A172 (cell line): ENCODE measurements at places on chromosomes 11 and 22.
A peak's percentile ranks its signal among the peaks of the same experiment; 100 is the strongest.

GRCh38 chr11:14582793-14583192 lies 60.8 kb upstream of the PDE3B start:
- DNase-seq, result no peak

DNA sequence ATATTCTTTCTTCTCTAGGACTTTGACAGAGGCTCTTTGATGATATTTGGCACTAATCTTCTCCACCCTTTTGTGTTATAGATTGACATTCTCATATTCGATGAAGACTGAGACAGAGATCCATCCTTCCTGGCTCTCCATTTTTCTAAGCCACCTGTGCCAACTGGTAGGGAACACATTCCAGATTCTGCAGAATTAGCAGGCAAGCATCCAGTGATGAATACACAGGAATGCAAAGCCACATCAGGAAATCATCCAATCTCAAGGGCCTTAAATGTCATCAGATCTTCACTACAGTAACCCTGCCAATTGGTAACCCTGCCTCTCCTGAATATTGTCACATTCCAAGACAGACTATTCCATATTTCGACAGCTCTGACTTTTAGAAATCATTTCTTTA lies 718.4 kb upstream of the API5 start:
- no peak for DNase-seq

DNA sequence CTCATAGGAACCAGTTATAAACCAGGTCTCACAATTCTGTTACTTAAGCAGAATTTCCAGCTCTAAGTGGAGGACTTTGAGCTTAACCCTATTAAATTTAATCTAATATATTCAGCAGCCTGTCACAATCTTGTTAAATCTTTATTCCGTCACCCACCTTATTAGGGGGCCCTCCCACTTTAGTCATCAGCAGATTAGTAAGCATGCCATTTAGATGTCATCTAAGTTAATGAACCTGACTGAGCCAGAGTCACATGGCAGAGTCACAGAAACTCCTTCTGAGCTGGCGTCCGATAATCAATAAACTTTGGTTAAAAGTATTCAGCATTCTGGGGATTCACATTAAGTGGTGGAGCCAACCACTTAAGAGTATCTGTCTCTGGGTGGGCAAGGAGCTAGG lies 35.1 kb downstream of the TTC12 start:
- DNase-seq, result no peak

GRCh38 chr11:103994094-103994493 lies 42.3 kb upstream of the DDI1 start:
- DNase-seq, result no peak

DNA sequence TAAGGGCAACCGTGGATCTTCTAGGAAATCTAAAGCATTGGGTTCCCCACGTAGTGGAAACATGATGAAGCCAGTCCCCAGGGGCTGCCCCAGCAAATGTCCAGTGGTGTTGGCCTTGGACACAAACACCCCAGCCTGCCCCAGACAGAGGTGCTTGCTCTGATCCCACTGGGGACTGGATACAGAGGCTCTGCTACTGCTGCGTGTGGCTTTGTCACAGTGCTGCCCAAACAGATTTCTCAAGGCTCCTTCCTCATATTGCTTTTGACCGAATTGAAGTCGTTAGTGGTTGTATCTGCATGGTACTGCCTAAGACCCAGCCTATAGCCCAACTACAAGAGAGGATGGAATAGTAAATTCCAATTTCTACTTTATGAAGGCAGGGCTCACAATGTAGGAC lies 40.1 kb upstream of the CD44 start:
- DNase-seq, result no peak

- no peak for DNase-seq
Observed at GRCh38 chr11:17141156-17141555, 63.7 kb upstream of the RPS13 start.

DNA sequence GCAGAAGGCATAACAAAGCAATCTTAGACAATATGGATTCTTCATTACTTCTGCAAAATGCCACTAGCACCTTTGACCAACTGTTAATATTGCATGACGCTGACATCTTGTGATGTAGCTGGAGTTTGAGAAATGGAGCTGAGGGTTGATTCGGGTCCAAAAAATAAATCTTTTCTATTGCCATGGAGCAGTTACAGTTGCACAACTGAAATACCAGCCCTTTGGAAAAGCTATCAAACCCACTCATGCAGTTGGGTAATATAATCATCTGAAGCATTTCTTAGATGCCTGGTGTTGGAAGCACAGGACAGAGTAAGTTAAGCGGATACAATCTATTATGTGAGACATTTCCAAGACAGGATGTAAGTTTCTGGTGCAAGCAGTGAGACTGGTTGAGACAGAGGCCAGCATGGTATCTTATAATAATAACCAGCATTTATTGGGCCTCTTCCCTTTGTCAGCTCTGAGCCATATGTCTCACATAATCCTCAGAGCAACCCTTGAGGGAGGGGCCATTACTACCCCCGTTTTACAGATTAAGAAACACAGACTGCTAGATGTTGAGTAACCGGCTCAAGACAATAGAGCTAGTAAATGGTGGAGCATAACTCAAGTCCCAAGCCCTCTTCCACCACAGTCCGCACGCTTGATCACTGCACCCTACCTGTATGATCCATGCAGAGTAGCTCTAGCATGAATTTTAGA lies 74.9 kb upstream of the CAPRIN1 start:
- DNase-seq, result no peak

GRCh38 chr11:81725701-81726100 lies 1008.0 kb downstream of the FAM181B start:
- DNase-seq, result peak; percentile 80

GRCh38 chr11:118608360-118609227 lies 1.2 kb downstream of the PHLDB1 start:
- DNase-seq, result peak; percentile 49

DNA sequence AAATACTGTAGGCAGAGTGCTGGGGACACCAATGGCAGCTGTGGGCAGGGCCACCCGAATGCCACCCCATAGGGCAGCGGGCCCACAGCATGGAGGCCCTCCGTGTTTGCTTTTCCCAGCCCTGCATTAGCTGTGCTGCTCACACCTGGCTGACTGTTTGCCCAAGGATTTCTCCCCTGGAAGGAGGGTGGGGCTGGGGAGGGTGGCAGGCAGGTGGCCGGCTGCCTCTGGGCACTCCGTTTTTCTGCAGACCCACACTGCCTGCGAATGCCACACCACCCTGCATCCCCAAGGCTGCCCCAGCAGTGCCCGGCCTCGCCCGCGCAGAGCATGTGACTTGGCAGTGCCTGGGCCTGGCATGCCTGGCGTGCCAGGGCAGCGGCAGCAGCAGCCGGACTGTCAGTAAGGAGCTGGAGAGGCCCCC lies 19.6 kb downstream of the DAGLA start:
- no peak for DNase-seq

DNA sequence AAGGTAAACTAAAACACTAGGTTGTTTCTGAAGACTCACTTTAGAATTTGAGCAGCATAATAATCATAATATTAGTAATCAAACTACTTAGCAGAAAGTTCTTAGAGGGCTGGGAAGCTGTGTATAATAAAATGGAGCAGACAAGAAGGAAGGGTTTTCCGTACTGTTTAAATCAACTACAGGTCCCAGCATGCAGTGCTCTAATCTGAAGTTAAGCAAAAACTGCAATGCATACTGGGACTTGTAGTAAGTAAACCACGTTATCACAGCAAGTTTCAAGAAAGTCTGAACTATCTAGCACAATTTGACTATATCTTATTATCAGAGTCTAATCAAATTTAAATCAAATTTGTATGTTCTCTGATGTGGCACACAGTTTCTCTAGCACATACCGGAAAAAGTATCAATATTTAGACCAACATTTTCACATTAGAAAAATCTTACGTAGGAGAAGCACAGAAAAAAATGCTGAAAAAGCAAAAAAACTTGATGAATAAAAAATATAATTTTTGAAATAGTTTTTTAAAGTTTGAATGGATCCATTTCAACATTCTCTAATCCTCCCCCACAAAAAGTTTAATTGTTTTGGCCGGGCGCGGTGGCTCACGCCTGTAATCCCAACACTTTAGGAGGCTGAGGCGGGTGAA lies 8.2 kb downstream of the PHF21A start:
- DNase-seq, result peak; percentile 61

DNA sequence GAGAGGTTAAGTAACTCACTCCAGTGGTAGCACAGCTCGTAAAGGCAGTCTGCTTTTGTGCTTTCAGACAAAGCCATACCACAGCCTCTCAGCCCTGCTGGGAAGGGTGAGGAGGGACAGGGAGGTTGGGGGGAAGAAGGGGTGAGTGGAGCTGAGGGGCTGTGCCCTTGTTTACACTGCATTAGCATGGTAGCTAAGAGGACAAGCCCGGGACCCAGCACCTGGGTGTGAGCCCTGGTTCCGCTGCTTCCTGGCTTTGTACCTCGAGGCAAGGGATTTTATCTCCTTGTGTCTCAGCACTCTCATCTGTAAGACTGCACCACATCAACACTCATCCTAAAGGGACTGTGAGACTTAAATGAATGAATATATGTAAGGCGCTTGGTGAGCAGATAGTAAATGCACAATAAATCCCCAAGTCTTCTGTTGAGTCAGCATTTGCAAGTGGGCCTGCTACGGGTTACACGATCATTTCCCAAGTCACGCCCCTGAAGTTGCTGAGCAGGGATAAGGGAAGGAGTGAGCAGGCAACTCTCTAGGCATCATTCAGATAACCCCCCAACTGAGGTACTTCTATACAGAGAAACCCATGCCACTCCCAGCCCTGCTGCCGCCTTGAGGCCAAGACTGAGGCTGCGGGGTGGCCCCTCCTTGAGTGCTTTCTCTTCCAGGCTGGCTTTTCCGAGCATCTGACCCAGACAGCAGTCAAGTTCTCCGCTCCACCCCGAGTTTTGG lies 7.5 kb downstream of the RASD2 start:
- no peak for DNase-seq

GRCh38 chr22:43174941-43175531 lies 11.9 kb downstream of the TTLL12 start:
- DNase-seq, result no peak

GRCh38 chr11:112255067-112255720 lies 5.5 kb downstream of the PLET1 start:
- DNase-seq, result peak; percentile 16

GRCh38 chr11:2302896-2303626 lies 1.2 kb downstream of the TSPAN32 start:
- DNase-seq, result no peak

DNA sequence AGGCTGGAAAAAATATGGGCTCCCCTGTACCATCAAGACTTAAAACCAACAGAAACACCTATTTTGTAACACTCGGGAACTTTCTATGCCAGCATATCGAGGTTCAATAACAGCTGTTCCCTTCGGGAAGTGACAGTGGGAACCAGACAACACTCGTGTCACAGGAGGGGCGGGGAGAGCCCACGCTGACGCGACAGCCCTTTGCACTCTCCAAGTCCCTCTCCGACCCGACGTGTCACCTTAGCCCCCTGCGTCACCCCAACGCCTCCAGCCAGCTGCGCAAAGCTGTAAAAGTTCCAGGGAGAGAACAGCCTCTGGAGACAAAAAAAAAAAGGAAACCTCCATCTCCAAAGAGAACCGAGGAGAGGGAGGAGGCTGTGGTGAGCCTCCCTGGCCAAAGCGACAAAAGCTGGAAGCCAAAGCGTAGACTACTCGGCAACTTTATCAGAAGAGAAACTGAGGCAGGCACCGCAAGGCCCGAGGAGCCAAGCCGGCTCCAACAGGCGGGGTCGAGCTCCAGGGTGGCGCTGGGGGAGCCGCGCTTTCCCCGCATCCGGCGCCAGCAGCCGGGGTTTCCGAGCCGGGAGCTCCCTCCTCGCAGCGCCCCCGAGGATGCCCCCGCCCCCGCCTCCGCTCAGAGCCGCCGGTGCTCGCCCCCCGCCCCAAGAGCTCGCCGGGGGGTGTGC lies 751 bp downstream of the ARFGAP3 start:
- DNase-seq, result no peak

- DNase-seq, result no peak
Observed at GRCh38 chr11:57378186-57378585, 2.8 kb downstream of the PRG3 start.

GRCh38 chr22:21632237-21632895 lies at the start of gene CCDC116:
TSS of gene CCDC116 (plus strand) at chr22:21632760. CDS start at chr22:21633182, 422 bp downstream.
- no peak for DNase-seq

- DNase-seq, result peak; percentile 25
Observed at GRCh38 chr22:17121233-17122195, at the start of gene TMEM121B. TSS of gene TMEM121B (minus strand) at chr22:17121360. CDS start at chr22:17121127, 233 bp downstream.

DNA sequence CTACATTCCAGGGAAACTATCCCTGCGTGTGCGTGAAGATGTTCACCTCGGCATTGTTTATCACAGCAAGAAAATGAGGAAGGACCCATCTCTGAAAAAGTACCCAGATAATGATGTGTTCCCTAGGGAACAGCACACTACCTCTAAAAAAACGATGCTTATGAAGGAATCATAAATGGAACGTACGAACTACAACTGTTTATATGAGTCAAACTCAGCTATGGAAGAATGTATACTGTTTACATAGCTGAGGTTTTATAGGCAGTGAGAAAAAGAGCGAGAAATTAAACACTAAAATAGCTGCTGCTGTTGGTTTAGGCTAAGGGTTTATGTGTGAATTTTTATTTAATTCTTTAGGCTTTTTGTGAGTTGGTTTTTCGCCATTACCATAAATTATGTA lies 48.9 kb downstream of the APOL1 start:
- DNase-seq, result no peak

DNA sequence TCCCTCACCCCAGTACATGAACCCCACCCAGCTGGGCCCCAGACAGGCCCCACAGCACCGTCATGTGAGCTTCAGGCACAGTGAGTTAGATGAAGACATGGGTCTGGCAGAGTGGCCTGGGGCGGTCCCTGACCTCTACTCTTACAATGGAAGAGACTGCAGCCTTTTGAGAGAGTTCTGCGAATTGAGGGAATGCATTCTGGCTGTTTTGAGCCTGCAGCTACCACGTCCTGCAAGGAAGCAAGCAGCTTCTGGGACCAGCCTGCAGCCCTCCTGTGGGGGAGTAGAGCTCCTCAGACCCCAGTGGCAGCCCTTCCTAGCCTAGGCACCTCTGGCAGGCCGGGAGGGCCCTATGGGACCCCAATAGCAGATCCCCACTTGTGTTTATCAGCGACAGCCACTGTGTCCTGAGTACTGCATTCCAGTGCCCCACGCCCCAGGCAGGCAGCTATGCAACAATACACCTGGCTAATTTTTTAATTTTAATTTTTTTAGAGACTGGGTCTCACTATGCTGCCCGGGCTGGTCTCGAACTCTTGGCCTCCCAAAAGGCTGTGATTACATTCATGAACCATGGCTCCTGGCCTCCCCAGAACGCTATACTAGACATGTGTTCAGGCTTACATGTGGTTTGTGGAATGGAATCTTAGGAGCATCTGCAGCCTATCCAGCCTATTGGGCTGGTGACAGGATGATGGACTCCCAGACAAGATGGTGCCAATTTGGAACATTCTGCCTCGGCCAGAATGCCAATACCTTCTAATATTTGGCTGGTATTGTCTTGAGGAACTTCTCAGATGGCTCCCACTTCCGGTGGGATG lies 717 bp upstream of the SLC7A4 start:
- no peak for DNase-seq

- peak; percentile 83 for DNase-seq
Observed at GRCh38 chr11:120068114-120068573, 69.8 kb downstream of the TRIM29 start.
